Cardiac muscle cell (in vitro differentiated cells and primary cell): ENCODE measurements at places on chromosomes 12 and 14. TPM values are rescaled to one million over a fixed set of nuclear protein-coding genes. Genes with fewer than 3 reads are reported as not detected.

DNA sequence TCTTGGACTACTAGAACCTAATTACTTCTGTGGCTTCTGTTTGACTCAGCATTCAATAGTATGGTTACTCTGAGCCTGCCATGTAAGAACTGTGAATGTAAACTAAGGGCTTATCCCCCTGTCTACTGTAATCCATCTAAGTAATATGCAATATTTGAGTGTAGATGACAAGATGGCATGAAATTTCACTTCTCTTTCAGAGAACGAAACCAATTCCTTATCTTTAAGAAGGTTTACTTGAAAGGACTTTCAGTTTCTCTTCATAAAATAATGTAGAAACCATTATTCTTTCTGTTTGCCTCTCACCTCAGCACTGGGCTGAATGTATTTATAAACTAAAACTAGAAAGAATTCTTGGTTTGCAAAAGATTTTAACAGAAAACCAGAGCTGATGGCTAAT, 60.4 kb upstream of the ARID2 start:
- no peak for DNase-seq

The C12orf50 gene
- polyA plus RNA-seq, result 0.77 TPM in 1 of 2 replicates, not detected in the other

DNA sequence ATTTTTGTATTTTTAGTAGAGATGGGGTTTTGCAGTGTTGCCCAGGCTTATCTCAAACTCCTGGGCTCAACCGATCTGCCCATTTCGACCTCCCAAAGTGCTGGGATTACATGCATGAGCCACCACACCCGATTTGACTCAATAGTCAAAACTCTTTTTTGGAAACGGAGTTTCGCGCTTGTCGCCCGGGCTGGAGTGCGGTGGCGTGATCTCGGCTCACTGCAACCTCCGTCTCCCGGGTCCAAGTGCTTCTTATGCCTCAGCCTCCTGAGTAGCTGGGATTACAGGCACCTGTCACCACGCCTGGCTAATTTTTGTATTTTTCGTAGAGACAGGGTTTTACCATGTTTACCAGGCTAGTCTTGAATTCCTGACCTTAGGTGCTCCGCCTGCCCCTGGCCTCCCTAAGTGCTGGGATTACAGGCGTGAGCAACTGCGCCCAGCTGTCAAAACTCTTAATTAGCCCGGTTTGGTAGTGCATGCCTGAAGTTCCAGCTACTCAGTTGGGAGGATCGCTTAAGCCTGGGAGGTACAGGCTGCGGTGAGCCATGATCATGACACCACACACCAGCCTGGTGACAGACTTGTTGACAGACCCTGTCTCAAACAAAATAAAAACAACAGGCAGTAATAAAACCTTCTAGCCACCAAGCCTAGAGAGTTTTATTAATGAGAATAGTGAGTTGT, 12.4 kb downstream of the MED21 start:
- no peak for DNase-seq

The RHEBL1 gene
- 0.94 and 1.0 TPM in 2 replicates for polyA plus RNA-seq

DNA sequence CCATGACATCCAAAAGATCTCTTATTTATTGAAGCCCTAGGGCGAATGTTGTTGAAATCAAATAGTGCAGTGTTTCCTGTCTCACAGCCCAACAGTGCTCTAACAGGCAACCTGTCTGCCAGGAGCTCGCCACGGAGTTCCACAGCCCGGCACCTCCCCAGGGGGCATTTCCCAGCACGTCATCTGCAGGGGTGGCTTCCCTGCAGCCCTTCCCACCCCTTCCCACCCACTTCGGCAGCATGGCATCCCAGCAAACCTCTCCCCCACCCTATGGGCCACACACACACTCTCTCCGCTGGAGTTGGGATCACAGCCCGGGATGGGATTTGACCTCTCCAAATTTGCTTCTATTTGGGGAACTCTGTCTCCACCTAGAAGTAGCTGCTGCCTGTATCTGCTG, 62.7 kb upstream of the C14orf180 start:
- no peak for DNase-seq

DNA sequence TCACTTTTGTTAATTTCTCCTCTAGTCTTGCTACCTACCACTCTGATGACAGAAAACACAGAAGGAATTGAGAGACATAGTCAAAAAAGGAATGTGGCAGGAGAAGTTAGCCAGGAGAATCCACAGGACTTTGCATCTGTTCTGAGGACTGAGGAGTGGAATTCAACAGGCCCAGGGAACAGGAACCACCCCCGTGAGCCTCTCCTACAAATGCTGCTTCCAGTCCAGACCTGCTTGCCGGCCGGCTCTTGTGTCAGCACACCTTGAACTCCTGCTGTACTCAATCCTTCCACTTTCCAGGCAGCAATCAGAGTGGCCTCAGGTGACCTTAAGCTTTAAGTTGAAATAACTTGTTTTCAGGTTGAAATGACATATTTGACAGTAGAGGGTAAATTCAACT, 903.1 kb downstream of the BCL11B start:
- no peak for DNase-seq

- no peak for DNase-seq
These were observed 72.3 kb downstream of the ACADS start for GRCh38 chr12:120797677-120798642.

- DNase-seq, result no peak
These were observed 45.4 kb upstream of the PCED1B start for GRCh38 chr12:47033789-47034555.
